ENCODE measurements at places on chromosomes 1 and 21.

DNA sequence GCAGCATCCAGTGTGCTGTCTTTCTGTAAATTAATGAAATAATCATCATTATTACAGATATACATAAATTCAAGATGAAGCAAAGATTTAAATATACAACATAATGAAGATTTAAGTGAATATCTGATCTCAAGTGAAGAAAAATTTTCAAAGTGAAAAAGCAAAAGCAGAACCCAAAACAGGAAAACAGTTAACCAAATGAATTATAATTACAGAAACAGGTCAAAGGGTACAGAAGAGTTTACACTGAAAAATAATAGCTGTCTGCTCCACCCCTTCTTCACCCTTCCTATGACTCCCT is 44.8 kb upstream of the GTF2B start:
- no peak for DNase-seq

DNA sequence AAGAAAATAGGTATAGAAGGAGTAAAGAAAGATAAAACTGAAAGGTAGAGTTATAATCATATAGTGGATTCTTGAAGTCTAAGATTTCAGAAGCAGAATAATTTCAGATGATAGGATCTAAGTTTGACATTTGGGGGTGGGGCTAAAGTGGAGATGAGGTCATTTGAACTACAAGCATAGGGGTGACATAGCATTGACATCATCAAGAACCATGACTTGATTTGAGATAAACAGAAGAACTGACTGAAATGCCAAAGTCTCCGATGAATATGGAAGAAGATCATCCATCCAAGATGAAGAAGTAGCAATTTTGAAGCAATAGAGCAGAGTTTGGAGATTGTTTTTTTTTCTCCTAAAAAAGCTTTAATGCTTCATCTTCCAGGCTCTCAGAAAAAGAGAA is 122.3 kb downstream of the MACF1 start:
- DNase-seq: no peak

- no peak for DNase-seq
These were observed 15.3 kb upstream of the RNF187 start for GRCh38 chr1:228471762-228472398.

DNA sequence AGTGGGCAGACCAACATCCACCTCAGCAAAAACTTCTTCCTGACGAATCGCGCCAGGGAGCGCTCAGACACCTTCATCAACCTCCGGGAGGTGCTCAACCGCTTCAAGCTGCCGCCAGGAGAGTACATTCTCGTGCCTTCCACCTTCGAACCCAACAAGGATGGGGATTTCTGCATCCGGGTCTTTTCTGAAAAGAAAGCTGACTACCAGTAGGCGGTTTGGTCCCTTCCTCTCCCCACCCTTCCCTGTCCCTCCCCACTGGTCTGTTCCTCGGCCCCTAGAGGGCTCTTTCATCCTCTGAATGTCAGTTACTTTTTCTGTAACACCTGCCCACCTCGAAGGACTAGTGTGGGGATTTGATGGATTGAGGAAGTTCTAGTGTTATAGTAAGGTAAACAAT is 46.9 kb downstream of the CAPN2 start:
- no peak for DNase-seq

- DNase-seq: no peak
These were observed 191.7 kb upstream of the GORAB start for GRCh38 chr1:170340308-170340707.

- no peak for DNase-seq
These were observed 201.4 kb upstream of the BRINP3 start for GRCh38 chr1:190679044-190679443.

DNA sequence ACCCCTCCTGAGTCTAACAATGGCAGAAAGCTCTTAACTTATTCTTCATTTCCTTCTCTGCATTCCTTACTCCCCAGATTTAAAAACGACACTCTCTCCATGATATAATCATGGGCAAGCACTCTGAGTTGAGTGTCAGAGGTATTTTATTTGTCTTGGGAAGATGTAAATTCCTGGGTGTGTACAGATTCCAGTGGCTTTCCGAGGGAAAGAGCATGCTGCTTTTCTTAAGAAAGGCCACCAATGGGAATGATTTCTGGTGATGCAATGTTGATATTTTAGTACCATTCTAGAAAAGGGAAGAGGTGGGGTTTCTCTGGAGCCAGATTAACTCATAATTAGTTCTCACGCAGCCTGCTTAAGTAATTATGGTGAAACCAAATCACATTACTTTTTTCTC is 47.8 kb upstream of the BTG3 start:
- no peak for DNase-seq

DNA sequence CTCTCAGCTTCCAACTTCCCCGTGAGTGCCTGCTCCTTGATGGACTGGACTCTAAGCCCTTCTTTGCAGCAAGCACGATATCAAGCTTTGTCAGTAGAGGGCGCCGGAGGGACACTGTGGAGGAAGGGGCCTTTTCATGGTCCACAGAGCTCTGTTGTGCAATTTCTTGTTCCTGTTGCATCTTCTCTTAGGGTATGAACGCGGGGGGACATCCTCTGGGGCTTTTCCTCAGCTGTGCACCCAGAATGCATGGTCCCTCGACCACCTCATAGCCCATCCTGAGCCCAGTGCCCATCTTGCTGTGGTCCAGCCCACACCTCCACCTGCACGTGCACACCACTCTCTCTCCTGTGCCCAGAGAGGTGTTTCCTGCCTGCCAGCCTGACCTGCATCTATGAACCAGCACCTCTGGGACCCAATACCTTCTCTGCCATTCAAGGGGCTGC is 556.8 kb downstream of the PTPRU start:
- DNase-seq: peak; percentile 79

- no peak for DNase-seq
These were observed 62.8 kb downstream of the RGS21 start for GRCh38 chr1:192379554-192379953.

GRCh38 chr1:47745715-47746609 is 251.2 kb downstream of the TRABD2B start:
- DNase-seq: peak; percentile 45

GRCh38 chr21:46093668-46094400 is 4.1 kb upstream of the COL6A2 start:
- DNase-seq: no peak

GRCh38 chr1:85447006-85447943 is 17.7 kb downstream of the DDAH1 start:
- DNase-seq: no peak

DNA sequence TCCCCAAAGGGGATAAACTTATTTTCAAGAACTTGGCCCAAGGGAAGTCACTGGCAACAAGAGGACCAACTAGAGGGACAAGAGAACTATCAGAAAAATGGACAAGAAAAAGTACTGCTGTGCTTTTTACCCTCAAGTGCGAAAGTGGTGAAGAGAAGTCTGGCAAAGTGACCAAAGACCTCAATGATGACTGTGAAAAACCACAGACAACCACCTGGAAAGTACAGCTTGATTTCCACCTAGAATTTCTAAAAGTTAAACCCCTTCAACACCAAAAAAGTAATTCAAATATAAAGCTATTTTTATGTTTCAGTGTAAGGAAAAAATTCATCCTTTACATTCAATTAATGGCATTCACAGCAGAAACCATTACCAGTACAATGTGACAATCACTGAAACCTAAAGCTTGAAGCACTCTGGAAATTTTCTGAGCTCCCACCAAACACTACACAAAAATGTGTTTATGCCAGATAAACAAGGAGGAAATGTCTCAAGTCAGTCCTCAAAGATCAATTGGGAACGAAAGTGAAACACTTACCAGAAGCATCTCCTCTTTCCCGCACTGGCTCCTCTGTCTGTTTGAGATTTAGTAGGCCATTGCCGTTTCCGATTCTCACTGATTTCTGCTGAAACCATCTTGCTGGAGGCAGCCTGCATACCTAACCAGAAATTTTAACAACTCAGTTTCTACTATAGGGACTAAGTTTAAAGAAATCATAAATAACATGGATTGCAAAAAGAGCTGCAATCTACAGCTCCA is 8.3 kb downstream of the SDE2 start:
- DNase-seq: no peak

GRCh38 chr1:102572637-102573036 is 535.7 kb downstream of the COL11A1 start:
- DNase-seq: no peak

- DNase-seq: no peak
These were observed 2.0 kb downstream of the KCNJ15 start for GRCh38 chr21:38258521-38259485.

DNA sequence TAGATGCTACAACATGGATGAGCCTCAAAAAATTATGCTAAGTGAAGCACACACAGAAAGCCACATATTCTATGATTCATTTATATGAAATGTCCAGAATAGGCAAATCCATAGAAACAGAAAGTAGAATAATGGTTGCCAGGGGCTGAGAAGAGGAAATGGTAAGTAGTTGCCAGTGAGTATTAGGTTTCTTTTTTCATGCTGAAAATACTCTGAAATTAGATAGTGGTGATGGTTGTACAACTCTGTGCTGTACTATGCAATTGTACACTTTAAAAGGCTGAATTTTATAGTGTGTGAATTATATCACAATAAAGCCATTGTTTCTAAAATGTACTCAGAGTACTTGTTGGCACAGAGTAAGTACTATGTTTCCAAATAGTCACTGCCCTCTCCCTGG is 15.5 kb upstream of the GFI1 start:
- DNase-seq: no peak

- DNase-seq: no peak
These were observed 76.8 kb downstream of the SLC45A1 start for GRCh38 chr1:8394456-8395321.

- no peak for DNase-seq
These were observed 94.5 kb downstream of the HUNK start for GRCh38 chr21:31967334-31967733.

- DNase-seq: no peak
These were observed 6.8 kb upstream of the TEKT2 start for GRCh38 chr1:36076979-36077573.

DNA sequence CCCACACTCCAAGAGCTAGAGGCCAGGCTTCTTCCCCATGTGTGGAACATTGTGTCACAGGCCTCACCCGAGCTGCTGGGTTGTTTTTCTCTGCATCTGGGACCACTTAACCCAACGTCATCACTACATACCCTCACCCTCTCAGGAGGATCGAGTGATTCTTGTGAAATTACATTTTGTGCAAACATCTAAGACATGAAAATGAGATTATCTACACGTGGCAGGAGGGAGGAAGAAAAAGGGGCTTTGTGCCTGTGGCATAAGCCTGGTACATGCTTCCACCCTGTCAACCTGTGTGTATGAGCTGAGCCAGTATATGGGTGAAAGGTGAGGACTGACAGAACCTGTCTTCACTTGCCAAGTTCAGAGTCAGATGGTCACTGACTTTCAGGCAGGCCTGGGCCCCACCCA is 1.6 kb downstream of the CPT2 start:
- no peak for DNase-seq

DNA sequence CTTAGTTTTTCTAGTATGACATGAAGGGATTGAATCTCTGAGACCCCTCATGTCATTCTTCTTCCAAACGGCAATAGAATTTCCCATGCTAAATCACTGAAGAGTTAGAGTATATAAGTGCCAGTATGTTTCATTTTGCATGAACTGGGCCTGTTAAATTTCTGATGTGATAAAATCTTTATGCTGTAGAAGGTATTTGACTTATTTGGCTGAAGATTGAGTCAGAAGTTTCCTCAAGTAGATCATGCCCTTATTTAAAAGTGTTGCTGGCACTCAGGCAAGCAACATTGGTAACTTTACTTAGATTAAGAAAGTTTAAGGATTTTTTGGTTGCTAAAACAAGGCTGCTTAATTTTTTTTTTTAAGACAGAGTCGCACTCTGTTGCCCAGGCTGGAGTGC is 13.3 kb downstream of the ATF6 start:
- no peak for DNase-seq

DNA sequence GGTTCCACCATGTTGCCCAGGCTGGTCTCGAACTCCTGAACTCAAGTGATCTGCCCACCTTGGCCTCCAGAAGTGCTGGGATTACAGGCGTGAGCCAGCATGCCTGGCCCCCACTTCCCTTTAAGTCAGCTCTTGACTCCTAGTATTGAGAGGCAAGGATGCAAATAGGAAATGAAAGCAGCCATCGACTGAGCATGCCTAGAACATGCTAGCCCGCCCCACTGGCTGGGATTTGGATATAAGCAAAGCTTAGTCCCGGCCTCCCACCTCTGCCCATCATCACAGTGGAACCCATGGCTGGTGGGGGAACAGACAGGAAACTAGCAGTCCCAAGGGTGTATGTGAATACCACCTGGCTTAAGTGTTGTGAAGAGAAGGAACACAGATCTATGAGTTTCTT is 10.5 kb downstream of the C1orf167 start:
- DNase-seq: peak; percentile 10

GRCh38 chr1:243482141-243483022 is 226.5 kb downstream of the SDCCAG8 start:
- no peak for DNase-seq

GRCh38 chr1:22064751-22065402 is 12.4 kb downstream of the CDC42 start:
- DNase-seq: no peak

DNA sequence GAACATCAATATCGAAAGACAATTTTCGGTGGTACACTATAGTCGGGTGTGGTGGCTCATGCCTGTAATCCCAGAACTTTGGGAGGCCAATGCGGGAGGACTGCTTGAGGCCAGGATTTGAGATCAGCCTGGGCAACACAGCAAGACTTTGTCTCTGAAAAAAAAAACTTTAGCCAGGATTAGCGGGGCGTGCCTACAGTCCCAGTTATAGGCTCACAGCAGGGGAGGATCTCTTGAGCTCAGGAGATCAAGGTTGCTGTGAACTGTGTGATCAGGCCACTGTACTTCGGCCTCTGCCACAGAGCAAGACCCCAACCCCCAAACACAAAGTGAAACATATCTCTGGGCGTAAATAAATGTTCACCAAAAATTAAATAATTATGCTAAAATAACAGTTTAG is 1.6 kb downstream of the TADA1 start:
- no peak for DNase-seq

DNA sequence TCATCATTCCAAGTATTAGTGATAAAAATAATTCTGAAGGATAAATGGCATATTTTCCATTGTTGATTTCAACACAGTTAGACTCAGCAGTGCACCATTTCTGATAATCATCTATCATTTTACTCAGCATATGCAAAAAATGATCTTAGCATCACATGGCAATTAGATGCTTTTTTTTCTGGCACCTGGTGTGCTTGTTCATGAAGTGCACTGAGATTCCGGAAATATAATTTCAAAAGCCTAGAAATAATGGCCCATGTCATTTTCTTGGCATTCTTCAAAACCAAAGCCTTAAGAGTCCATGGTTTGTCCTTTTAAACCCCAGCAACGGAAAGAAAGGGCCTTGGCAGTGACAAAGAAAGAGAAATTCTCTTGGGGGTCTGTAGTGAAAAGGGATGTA is 278.8 kb downstream of the KIF26B start:
- DNase-seq: no peak

- DNase-seq: no peak
These were observed 78.5 kb downstream of the LHX9 start for GRCh38 chr1:197995408-197996258.

Data from left cardiac atrium (tissue), 4 donors.